ENCODE measurements at places on chromosomes 16 and 17.

GRCh38 chr17:4897198-4897687 lies 2.1 kb upstream of the C17orf107 start:
- no peak for DNase-seq

DNA sequence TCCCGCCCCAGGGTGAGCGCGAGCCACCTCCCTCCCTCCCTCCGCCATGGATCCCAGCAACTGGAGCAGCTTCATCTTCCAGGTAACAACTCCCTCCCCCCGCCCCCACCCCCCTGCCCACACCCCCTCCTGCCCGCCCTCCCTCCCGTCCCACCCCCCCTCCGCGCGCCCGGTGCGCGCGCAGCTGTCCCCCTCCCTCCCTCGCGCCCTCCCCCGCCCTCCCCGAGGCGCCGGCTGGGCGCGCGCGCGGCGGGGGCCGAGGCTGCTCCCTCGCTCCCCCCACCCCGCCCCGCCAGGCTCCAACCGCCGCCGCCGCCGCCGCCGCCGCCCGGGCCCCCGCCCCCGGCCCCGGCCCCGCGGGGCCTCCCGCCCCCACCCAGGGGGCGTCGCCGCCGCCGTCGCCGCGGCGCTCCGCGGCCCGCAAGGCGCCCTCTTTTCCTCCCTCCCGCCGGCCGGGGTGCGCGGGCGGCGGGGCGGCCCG lies at the start of gene MAZ:
Gene MAZ, plus strand, starts transcription at position 431 of the 481 bp plus-strand sequence. CDS start 173 bp downstream, outside the sequence.
- no peak for DNase-seq

DNA sequence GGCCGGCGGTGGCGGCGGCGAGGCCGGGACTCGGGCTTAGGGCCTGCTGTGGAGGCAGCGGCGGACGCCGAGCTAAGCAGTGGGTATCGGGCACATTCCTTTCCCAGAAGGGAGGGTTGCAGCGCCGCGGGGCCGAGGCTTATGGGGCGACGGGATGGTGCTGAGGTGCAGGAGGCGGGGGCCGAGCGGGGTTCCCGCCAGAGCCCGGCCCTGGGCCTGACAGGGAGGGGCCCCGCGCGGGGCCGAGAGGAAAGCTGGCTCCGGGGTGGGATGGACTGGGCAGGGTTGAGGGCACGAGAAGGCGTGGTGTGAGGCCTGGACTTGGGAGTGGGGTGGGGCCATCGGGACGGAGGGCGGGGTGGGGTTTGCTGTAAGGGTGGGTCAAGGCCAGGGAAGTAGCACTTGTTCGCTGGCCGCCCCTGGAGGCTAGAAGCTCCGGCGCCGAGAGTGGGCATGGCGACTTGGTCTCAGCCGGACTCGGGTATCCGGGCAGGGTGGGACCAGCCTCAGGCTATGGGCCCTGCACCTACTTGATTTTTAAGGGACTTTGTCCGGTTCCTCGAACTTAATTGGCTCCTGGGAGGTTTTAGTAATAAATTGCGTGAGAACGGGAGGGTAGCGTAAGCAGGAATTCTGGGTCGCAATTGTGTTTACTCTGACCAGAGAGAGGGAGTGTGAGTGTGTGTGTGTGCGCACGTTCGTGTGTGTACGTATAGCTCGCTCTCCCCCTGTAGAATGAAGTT lies 396 bp downstream of the NFE2L1 start:
- DNase-seq: no peak

DNA sequence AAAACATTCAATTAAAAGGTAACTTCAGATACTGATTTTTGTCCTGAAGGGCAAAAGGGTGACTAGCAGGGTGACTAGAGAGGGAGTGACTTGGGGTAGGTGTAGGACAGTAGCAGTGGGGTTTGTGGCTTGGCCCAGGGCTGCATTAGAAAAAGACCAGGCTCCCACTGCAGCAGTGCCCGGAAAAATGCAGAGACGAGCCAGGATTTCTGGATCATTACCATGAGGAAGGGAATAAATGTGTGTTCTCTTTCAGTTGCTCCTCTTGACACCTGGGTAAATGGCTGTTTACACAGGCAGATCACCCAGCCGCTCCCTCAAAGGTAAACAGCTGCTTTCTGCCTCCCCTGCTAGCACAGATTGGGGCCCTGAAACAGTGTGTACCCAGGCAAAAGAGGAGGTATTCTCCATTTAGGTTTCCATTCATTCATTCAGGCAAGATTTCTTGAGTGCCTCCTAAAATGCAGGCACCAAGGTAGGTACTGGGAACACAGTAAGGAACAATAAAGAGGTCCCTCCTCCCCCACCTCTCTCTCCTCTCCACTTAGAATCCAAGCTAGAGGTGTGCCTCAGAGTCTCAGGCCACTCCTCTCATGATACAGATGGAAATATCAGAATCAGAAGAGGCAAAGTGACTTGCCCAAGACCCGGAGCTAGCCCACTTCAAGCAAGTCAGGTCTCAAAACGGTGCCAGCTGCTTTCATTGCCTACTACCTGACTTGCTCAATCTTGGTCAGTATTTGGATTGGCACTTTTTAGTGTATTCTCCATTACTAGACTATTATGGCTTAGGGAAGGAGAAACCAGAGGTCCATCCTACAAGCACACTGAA lies 15.2 kb upstream of the TOX3 start:
- no peak for DNase-seq

- no peak for DNase-seq
Measured at GRCh38 chr17:81121841-81122733, 43.2 kb upstream of the PVALEF start.

GRCh38 chr16:49369651-49370611 lies 3.7 kb upstream of the C16orf78 start:
- DNase-seq: no peak
